ENCODE measurements at places on chromosomes 5 and 9.

GRCh38 chr5:134824681-134825080 lies 21.1 kb upstream of the C5orf24 start:
- no peak for DNase-seq

GRCh38 chr5:127298656-127299055 lies 8.1 kb downstream of the MEGF10 start:
- no peak for DNase-seq

GRCh38 chr5:151495320-151495719 lies 47.9 kb downstream of the SLC36A1 start:
- no peak for DNase-seq

DNA sequence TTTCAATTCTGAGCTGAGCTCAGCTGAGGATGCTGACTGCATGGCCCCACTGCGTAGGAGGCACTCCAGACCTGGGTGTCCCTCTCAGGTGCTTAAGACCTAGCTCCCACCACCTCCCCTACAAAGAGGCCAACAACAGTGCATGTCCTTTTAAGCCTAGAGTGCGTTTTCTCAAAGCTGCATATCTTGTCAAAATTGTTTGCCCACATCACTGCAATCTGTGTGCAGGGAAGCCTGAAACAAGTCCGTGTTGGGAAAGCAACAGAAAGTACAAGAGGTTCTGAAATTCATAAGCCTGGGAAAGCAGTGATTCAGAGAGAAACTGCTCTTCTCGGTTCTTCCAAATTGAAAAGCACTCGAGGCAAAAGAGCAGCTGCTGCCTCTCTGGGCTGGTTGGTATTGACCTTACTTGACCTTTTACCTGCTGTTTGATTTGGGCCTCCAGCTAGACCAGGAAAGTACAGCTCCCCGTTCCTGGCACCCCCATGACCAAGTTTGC lies 238.4 kb downstream of the NR2F1-AS1 start:
- no peak for DNase-seq

- DNase-seq, result no peak
Observed at GRCh38 chr5:75405296-75405695, 68.3 kb downstream of the HMGCR start.

DNA sequence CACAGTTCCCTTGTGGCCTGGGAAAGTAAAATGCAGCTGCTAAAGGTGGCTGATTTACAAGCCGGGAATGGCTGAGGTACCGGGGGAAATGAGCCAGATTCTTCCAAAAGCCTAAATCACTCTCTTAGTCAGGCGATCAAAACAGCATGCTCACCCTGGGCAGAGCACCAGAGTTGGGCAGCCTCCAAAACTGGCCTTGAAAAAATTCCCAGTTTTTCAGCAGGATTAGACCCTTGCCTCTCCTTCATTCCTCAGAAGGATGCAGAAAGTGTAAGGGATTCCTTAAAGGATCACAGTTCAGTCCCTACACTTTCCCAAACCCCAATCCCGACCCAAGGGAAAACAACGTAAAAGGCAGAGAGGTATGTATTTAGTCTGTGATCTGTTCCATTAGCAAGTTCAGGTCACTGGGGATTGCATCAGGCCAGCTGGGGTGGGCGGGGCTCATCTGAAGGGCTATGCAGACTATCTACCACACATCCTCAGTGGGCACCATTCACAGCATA lies 16.9 kb downstream of the TMEM174 start:
- no peak for DNase-seq

DNA sequence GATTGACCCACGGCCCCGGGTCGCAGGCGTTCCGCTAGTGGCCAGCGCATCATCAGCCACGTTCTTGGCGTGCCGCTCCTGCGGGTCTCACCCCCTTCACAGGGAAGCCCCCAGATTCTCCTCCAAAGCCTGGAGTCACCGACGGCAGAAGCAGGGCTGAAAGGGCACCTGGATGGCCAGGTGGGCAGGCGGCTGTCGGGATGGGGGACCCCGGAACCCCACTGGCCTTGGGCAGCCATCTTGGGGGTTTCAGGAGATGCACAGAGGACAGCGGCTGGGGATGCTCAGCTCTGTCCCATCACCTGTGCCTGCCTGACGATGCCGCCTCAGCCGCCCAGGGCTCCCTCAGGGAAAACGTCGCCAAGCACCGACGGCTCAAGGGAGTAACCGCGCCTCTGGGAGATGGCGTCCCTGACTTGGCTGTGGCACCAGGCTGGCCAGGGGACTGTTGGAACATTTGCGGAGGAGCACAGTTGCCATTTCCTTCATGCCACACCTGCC lies 14.1 kb upstream of the SLC9A3 start:
- DNase-seq, result no peak

DNA sequence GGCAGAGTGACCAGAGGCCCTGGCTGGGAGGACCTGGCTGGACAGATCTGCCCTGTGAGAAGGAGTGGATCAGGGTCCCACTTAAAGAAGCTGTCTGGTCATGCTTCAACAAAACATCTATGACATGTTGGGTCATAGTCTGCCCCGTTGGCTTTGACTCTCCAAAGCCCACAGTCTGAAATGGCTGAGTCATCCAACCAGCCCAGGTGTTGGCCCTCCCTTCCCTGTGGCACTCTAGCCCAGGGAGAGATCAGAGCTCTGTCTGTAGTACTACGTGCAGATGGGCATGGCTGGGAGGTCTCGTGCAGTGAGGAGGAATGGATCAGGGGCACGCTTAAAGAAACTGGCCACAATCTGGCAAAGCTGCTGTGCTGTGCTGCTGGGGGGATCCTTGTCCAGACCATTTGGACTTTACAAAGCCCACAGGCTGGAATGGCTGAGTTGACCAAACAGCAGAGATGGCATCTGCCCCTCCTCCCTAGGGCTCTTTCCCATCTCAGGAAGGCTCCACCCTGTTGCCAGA lies 206.1 kb downstream of the TUSC1 start:
- DNase-seq, result no peak

GRCh38 chr5:134004626-134005416 lies at the start of gene VDAC1:
VDAC1 (minus strand) TSS chr5:134004975; CDS start chr5:133993012, 11,963 bp downstream.
- DNase-seq, result no peak

GRCh38 chr9:115024925-115025535 lies 92.9 kb downstream of the TNC start:
- DNase-seq, result no peak

- DNase-seq, result peak; percentile 2
Observed at GRCh38 chr9:136267261-136268111, 21.9 kb upstream of the QSOX2 start.

DNA sequence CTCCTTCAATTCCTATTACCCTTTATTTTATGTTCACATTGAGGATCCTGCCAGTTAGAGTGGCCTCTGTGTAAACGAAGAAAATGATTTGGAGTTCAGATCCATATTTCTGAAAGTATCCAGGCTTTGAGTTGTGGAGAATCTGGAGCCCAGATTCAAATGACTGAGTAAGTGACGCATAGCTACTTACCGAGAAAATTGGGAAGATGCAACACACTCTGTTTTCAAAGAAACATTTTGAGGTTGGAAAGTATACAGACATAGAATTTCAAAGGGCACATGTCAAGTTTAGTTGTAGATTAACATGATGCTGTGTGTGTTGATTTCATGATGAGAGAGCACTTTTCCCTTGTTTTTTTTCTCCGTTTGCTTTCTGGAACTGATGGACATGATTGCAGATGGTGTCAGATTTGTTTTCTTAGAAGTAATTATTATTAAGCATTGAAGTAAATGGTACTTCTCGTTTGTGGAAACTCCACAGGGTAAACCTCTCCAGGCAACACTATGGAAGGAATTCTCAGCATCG lies 148.1 kb downstream of the KDM4C start:
- no peak for DNase-seq

- DNase-seq, result no peak
Observed at GRCh38 chr5:134534726-134535110, 9.2 kb downstream of the JADE2 start.

- peak; percentile 46 for DNase-seq
Observed at GRCh38 chr5:126234563-126235195, 188.5 kb upstream of the GRAMD2B start.

GRCh38 chr9:134679616-134680392 lies 38.2 kb downstream of the COL5A1 start:
- DNase-seq, result no peak

DNA sequence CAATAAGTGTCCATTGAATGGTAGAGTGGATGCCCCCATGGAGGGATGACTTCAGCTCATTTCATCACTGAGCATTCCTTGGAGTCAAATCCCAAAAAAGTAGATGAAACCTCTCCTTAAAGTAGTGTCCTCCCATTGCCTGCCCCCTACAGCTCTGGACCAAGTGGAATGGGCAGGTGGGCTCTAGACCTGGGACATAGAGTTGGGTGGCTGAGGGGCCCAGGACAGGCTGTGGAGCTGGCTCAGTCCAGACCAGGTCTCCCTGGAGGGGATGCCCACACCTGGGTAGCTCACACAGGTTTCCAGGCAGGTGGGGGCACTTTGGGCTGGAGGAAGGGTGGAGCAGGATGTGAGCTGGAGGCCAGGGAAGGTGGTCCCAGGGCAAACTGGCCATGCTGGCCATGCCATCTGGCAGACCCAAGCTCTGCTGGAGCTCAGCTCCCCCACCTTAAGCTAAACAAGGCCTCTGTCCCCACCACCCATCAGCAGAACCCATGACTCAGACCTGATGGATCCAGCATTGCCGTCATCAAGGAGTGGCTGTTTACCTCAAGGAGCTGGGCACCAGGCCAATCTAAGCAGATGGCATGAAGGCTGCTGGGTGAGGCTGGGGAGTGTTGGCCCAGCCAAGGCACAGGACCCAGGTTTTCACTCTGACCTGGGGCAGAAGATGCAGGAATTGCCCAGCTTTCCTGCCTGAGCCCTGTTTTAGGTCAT lies 6.2 kb upstream of the SPINK4 start:
- no peak for DNase-seq

DNA sequence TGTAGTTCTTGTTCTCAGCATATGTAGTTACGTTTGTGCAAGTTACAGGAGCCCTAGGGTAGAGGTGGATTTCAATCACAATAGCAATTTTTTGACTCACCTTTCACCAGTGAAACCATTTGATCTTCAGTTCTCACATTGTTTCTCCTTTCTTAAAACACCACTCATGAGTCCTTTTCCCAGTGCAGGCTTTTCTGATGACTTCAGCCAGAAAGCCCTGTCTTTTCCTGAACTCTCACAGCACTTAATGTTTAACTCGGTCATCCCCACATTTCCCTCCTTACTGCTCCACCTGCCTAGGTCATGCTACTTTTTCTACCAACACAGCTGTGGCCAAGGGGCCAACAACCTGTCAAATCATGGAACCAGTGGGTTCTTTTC lies 37.9 kb downstream of the ARHGEF28 start:
- DNase-seq, result no peak

GRCh38 chr5:180988592-180988991 lies at the start of gene BTNL3:
BTNL3 (plus strand) TSS chr5:180988846; CDS start chr5:180989029, 183 bp downstream.
- no peak for DNase-seq

GRCh38 chr9:21153336-21154017 lies 11.8 kb upstream of the IFNW1 start:
- no peak for DNase-seq

GRCh38 chr9:112731971-112732370 lies 14.1 kb upstream of the INIP start:
- DNase-seq, result no peak

DNA sequence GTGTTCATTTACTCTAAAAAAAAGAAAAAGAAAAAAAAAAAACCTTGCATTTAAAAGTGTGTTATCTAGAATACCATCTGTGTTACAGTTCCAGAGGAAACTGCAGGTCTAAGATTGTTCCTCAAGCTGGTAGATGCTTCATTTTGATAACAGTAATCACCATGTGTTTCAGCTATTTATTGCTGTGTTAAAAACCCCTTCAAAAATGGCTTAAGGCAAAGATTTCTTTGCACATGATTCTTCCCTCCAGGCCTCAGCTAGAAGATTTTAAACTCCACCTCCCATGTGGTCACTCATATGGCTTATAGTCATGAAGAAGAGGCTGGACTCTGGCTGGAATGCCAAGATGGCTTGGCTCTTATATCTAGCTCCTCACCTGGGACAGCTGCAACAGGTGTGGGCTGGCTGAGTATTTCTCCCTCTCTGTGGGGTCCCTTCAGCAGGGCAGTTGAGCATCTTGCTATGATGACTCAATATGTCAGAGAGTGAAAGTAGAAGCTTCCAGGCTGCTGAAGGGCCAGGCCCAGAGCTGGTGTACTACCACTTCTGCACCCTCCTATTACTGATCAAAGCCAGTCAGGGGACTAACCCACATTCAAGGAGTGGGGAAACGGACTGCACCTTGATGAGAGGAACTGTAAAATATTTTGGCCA lies 920.4 kb upstream of the DMAC1 start:
- no peak for DNase-seq

- DNase-seq, result peak; percentile 66
Observed at GRCh38 chr9:114505187-114506081, at the start of gene WHRN. WHRN (minus strand) TSS chr9:114505473; CDS start chr9:114504801, 672 bp downstream.

DNA sequence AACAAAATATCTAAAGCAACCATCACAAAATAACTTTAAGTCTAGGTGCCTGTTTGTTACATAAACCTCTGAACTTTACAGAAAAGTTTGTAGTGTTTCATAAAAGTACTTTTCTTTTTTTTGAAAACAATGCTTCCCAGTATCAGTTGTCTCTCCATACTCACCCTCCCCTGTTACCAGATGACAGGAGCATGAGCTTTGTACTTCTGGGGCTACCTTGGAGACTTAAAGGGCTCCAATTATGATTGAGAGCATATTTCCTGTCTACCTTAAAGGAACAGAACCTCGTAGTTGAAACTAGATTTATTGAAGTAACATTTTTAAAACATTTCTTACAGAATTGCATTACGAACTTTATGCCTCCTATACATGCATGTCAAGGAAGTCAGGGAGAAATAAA lies 55.4 kb upstream of the PPP1R2B start:
- no peak for DNase-seq

- no peak for DNase-seq
Observed at GRCh38 chr5:59390989-59391388, 502.5 kb downstream of the PDE4D start.

GRCh38 chr5:55151923-55152842 lies 7.8 kb upstream of the GPX8 start:
- no peak for DNase-seq

- DNase-seq, result no peak
Observed at GRCh38 chr5:11822598-11822997, 81.6 kb downstream of the CTNND2 start.

- no peak for DNase-seq
Observed at GRCh38 chr9:124593651-124594058, 86.5 kb upstream of the NR5A1 start.

GRCh38 chr5:13276156-13276555 lies 668.3 kb downstream of the DNAH5 start:
- no peak for DNase-seq

- DNase-seq, result no peak
Observed at GRCh38 chr5:119171686-119172085, 100.8 kb downstream of the DMXL1 start.

GRCh38 chr9:97900738-97901565 lies 21.3 kb downstream of the TRMO start:
- DNase-seq, result peak; percentile 17

- DNase-seq, result no peak
Observed at GRCh38 chr9:114725930-114726329, 43.9 kb upstream of the TEX48 start.

- DNase-seq, result no peak
Observed at GRCh38 chr9:105296877-105297287, 52.4 kb downstream of the SLC44A1 start.

DNA sequence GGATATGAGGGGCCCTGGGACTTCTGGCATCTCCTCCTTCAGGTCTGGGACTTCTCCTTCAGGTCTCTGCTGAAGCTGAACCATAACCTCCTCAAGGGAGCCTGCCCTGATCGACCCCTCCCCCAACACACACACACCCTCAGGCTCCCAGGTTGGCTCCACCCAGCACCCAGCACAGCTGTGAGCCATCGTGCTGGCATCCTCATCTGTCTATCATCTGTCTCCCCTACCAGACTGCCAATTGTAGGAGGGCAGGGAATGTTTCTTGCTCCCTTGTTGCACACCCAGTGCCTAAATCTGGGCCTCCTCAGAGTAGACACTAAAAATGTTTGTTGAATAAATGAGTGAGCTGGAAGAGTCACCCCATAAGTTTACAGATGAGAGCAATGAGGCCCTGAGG lies 71.4 kb downstream of the LRSAM1 start:
- no peak for DNase-seq
